Dermis blood vessel endothelial cell (primary cell): ENCODE measurements at places on chromosomes 16 and 17.

GRCh38 chr17:49312722-49313121, 49.3 kb downstream of the ZNF652 start:
- peak; percentile 14 for DNase-seq

GRCh38 chr16:3023669-3024478, at the start of the genes HCFC1R1 and THOC6:
Gene HCFC1R1, minus strand, starts transcription at chr16:3023942. Its CDS starts 1 bp downstream, at chr16:3023941.
Gene THOC6, plus strand, starts transcription at chr16:3024035. Its CDS starts 292 bp downstream, at chr16:3024327.
- peak; percentile 99 for DNase-seq

DNA sequence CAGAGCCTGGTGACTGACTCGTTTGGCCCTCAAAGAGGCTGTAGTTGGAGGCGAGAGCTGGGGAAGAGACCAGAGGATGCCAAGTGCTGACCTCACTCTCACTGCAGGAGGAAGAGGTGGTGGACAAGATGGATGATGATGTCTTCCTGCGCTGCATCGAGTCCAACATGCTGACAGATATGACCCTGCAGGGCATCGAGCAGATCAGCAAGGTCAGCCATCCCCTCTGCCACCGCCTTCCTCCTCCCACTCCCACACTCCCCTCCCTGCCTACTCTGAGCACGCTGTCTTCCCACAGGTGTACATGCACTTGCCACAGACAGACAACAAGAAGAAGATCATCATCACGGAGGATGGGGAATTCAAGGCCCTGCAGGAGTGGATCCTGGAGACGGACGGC, 26.9 kb downstream of the POLR2A start:
- no peak for DNase-seq

GRCh38 chr17:883586-883962, 96.0 kb downstream of the NXN start:
- DNase-seq, result no peak

- no peak for DNase-seq
Observed at GRCh38 chr16:31871510-31871909, 2.1 kb upstream of the ZNF267 start.

GRCh38 chr17:48025904-48026501, 11.6 kb downstream of the COPZ2 start:
- peak; percentile 29 for DNase-seq

- DNase-seq, result no peak
Observed at GRCh38 chr17:82077617-82078358, 12.2 kb upstream of the DUS1L start.

DNA sequence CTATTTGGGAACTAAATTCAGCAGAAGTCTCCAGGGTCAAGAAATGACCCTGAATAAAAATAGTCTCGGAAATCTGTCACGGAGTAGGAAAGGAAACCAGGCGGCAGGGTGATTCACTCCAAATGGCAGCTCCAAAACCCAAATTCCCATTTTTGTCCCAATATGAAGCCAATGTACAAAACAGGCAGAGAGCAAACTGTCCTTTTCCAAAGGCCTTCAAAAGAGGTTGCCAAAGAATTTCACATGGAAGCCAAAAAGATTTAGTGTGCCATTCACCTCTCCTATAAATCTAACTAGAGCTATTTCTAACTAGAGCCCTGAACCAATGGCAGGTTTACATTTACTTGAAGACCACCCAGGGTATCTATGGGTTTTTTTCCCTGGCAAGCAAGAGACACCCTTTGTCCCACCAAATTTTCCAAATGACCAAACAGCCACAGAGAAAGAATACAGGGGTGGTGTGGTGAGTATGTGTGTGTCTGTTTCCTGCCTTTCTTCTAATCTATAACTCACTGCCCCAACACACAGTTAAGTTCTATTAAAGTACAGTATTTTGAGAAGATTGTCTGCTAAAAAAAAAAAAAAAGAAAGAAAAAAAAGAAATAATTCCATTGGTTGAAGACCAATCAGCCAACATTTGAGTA, 6.8 kb downstream of the MYO1D start:
- peak; percentile 74 for DNase-seq

- no peak for DNase-seq
Observed at GRCh38 chr17:74579900-74580299, 12.2 kb downstream of the CD300LD start.

DNA sequence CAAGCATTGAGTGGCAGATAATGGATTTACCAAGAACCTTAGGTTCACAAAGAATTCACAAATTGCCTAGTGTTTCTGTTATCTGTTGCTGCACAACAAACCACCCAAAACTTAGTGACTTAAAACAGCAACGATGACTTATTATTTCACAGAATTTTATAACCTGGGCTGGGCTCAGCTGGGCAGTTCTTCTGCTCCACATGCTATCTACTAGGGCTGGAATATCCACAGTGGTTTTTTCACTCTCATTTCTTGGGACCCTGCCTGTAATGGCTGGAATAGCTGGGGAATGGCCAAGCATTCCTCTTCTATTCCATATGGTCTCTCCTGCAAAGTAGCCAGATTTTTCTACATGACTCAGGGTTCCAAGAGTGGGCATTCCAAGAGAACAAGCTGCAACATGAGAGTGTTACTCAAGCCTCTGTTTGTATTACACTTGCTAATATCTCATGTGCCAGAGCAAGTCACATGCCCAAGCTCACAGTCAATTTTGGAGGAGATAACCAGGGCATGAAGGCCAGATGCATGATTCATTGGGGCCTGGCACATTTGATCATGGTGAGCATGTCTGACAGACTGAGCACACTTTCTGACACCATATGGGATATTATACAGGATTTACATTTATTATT, 4.9 kb upstream of the PSMD7 start:
- no peak for DNase-seq

- no peak for DNase-seq
Observed at GRCh38 chr17:50225701-50226240, 24.3 kb upstream of the COL1A1 start.

DNA sequence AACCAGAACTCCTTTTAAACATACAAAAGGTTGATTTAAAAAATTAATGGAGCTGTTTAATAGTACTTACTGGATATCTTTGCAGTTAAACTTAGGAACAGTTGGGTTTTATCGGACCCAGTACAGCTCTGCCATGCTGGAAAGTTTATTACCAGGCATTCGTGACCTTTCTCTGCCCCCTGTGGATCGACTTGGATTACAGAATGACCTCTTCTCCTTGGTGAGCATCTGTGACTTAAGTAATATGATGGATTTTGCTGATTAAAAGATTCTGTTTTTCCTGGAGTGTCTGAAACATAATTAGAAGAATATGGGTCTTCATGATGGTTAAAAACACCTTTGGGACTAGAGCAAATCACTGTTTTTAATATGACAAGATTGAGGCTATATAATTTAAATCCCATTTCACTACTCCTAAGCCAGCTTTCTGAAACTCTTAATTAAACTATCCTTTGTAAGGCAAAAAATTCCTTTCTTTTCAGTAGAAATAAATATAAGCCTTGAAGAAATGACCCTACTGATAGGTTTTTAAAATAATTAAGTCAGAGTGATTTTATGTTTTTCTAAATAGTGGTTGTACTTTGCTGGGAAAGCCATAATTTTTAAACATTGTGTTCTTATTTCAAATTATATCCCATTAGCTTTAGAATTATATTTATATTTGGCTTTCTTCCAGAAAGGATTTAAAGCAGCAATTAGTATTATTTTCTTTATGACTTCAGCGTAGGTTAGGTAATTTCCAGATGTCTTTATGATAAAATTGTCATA, 45.7 kb upstream of the KPNB1 start:
- DNase-seq, result no peak

DNA sequence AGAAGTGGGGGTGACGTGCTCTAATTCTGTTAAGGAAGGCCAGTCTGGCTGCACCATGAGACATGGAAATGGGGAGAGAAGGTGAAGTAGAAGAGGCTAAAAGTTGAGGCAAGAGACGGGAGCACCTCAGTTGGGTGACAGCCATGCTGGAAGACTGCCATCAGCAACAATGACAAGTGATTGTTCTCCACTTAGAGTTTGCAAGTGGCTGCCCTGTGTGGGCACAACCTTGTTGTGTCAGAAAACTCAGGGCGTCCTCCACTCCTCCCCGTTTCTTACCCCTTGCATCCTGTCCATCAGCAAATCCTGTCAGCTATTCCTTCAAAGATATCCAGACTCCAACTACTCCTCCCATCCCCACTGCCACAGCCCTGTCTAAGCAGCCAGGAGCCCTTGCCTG, 17.6 kb downstream of the CES1 start:
- DNase-seq, result no peak

GRCh38 chr17:64147110-64148016, 17.4 kb upstream of the ERN1 start:
- DNase-seq, result peak; percentile 40

GRCh38 chr17:28812748-28813377, 29.7 kb downstream of the FAM222B start:
- peak; percentile 85 for DNase-seq

DNA sequence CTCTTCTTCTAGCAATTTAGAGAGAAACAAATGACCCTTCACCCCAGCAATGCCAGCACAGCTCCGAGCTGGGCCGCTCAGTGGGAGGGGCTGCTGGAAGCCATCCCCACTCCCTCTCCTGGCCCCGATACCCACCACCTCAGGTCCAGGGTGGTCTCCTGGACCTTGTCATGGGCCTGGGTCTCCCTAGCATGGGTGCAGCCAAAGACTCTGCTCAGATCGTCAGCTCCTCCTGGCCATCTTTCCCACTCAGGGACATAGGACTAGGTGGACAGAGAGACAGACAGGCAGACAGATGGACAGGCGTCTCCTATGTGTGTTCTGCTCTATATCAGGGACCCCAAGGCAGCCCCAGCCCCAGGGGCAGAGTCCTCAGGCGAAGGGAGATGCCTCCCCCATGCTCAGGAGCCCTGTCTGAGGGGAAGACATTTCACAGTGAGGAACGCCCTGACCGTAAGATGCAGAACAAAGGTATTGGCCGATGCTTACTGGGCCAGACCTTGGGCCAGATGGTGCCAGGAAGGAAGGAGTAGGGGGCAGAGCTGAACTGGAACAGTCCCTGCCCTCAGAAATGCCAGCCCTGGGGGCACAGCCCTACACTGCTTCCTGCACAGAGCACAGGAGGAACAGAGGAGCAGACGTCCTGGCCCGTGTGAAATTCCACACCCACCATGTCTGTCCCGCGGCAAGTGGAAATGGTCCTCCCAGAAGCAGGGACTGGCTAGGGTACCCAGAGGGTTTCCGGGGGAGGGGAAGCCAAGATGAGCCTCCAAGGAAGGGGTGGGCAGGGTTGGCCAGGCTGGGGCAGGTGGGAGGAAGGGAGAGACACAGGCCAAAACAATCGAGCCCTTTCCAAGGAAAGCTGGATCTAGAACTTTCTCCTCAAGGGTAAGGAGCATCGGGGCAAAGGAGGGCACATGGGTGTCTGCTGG, 13.0 kb downstream of the PITPNM3 start:
- no peak for DNase-seq

DNA sequence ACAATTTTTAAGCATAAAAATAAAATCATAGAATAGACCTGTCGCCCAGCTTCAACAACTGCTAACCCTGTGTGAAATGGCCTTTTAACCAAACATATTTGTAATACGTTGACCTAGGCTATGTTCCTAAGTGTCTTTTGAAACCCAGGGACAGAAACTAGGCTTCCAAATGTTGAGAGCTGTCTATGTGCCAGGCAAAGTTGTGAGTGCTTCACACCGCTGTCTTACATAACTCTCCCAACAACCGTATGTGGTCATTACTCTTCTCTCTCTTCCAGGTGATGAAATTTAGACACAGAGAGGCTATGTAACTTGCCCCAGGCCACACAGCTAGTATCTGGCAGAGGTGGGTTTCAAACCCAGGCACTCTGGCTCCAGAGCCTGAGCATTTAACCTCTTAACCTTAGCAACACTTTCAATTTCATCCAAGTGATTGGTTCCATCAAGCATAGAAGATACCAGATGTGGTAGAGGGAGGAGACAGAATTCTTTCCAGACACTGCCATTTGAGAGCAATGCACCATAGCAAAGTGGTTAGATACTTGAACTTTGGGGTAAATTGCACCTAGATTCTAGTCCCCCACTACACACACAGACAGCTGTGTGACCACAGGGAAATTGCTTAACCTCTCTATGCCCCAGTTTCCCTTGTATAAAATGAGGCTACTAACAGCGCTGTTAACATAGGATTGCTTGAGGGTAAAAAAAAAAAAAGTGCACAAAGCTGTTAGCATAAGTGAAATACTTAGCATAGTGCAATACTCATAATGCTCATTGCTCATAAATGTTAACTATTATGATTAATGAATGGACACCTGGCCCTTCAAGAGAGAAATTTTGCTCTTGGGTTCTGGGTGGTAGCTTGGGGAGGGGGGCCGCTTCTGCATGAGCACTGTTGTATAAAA, 160.6 kb downstream of the IRX3 start:
- DNase-seq, result no peak

DNA sequence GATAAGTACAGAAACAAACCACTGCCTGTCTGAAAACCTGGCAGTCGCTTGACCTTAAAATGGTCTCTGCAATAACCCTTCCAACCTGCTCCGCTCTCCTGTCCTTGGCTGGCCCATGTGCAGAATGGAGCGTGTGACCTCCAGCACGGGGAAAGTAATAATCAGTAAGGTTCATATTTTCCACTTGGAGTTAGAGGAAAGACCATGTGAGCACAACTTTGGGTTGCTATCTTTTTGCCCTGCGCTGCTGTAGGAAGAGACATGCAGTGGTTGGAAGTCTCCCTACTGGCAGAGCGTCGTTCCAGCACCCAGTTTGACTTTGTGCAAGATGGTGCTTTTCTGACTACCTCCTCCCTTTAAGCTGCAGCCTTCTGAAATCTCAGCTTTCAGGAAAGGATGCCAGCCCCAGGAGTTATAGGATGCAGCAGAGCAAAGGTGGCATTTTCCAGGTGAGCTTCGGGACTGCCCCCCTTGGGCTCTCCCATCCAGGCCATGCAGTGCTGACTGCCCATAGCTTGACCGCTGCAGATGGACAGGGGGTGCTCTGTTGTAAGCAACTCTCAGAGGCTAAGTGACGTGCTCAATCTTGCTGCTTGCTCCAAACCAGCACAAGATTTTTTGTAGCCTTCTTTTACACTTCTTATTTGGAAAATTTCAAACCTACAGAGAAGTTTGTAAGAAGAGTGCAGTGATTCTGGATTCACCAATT, 110.7 kb upstream of the NOL11 start:
- DNase-seq, result peak; percentile 55

DNA sequence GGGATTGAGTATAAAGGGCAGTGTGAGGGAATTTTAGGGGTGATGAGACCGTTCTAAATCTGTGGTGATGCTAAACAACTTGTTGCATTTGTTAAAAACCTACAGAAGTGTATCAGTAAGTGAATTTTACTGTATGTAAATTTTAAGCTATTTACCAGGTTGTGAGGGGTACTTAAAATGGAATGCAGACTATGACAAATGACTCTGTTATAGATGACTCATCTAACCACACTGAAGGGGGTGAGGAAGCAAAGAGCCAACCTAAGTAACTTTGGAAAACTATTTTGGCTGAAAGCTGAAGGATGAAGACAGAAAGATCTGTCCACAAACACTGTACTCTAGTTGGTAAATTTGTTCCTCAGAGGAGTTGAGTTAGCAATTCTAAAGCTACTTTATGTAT, 5.3 kb upstream of the MKS1 start:
- no peak for DNase-seq

DNA sequence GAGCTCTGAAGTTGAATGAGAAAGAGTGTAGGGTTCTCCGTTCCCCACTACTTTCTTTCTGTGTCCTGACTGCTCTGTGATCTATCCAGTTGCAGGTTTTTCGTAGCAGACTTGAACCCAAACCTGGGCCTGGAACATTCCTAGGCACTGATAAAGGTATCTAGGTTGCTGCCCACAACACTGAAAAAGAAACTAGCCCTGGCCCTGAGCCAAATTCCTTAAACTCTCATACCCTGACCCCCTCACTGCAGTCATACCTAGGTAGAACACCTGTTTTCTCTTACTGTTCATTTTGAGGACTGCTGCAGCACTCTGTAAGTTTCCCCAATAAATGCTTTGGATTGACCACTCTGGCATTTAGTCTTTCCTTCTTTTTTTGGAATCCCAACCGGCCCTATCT, 5.4 kb downstream of the HYDIN start:
- no peak for DNase-seq
